ENCODE measurements at places on chromosomes 7 and 10.

GRCh38 chr10:624605-625332, 64.7 kb downstream of the DIP2C start:
- no peak for DNase-seq

- no peak for DNase-seq
Measured at GRCh38 chr7:122046402-122046801, 97.6 kb downstream of the AASS start.

DNA sequence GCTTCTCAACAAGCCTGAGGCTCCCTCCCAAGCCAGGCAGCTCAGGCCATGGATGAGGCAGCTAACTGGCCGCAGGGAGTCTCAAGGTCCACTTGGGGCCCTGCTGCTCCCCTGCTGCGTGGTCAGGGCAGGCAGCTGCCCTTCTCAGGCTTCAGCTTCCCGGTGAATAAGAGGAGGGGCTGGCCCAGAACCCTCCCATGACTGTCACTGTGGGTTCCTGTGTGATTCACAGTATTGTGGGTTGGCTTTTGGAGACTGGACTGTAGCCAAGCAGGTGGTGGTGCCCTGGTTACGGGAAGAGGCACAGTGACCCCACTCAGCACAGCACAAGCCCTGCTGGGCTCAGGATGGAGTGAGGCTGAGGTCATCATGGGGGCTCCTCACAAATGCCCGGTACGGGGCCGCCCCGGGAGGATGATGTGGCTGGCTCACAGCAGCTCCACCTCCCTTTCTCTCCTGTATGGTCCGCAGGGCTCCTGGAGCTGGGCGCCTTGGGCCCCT, 189.8 kb downstream of the HECW1 start:
- no peak for DNase-seq

- DNase-seq: no peak
Measured at GRCh38 chr7:96836456-96836855, 126.8 kb upstream of the SEM1 start.

- no peak for DNase-seq
Measured at GRCh38 chr7:109101332-109101731, 531.7 kb downstream of the DNAJB9 start.

DNA sequence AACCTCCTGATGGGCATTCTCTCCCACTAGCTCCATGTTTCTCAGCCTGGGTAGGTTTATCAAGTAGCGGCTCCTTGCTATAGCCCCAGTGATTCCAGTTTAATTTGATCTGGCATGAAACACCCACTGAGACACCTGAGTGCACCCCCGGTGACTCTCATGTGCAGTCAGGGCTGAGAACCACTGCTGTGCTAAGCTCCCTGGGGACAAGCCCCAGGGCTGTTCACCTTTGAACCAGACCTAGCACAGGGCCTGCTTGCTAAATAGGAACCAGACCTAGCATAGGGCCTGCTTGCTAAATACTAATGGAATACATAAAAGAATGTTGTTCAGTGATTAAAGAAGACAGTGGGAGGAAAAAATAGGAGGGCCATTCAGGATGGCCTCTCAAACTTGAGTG, 167.6 kb downstream of the JAZF1 start:
- DNase-seq: no peak

DNA sequence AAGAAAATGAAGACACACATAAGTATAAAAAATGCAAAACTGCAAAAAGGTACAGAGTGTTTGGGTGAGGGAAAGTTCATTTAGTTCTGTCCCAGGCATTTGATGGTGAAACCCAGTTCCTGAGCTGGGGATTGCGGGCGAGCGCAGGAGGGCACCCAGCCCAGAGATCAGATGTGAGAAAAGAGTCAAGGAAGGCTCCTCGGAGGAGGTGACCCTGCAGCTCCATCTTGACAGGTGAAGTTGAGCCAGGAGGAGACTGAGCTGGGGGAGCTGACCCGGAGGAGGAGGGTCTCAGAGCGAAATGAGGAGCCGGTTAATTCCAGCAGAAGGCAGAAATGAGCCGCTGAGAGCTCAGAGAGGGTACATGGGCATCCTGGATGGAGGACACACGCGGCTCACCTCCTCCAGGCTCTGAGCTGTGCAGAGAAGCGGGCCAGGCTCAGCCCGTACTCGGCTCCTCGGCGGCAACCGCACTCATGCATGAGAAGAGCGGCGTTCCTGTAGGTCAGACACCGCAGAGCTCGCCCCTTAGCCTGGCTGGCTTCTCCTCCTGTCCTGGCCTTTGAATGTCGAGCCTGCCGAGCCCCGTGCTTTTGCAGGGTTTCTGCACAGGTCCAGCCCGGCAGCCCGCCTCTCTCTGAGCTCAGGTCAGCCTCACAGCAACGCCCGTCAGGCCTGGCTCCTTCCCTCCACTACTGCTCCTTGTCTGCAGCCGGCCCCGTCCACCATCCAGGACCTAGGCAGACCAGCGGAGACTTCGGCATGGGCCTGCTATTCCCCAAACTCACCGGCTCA, 9.5 kb upstream of the RAMP3 start:
- DNase-seq: no peak

GRCh38 chr10:44316187-44316921, 68.5 kb downstream of the CXCL12 start:
- no peak for DNase-seq

All from stimulated activated CD8-positive, alpha-beta memory T cell treated with anti-CD3 and anti-CD28 coated beads, Interleukin-7, amount 100 ng/mL, for 4 hours (primary cell).